ENCODE measurements at places on chromosomes 5 and 9.

DNA sequence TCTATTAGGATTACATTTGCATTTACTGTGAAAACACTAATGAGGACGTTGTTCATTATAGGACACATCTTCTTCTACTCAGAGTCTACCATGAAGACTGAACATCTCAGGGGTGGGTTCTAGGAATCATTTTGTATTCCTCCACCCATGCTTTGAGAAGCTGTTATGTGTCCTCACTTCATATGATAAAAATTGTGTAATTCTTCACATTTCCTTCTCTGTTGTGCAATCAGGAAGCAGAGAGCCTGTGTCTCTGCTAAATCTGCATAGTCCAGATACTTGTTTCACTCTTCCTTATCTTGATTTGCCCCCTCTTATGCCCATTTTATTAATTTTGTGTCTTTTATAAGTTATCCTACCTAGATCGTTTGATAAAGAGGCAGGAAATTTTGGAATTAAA, 97.8 kb upstream of the IQGAP2 start:
- no peak for DNase-seq

- no peak for DNase-seq
Observed at GRCh38 chr5:122319897-122320296, 7.9 kb downstream of the SNCAIP start.

DNA sequence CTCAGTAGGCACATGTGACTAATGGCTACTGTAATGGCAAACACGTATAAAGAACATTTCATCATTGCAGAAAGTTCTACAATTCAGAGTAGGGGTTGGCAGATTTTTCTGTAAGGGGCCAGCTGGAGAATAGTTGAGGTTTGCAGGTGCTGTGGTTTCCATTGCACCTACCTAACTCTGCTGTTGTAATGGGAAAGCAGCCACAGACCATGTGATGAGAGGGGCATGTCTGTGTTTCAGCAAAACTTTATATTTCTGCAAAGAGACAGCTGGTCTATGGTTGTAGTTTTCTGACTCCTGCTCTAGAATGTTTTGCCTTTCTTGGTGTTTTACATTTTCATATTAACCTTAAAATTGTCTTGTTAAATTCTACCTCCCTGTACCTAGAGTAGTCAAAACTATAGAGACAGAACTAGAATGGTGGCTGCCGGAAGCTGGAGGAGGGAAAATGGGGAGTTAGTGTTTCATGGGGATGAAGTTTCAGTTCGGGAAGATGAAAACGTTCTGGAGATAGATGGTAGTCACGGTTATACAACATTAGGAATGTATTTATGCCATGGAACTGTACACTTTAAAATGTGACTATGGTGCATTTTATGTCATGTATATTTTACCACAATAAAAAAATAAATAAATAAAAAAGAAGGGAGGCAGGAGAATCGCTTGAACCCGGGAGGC, 44.3 kb downstream of the NUP214 start:
- DNase-seq: no peak

DNA sequence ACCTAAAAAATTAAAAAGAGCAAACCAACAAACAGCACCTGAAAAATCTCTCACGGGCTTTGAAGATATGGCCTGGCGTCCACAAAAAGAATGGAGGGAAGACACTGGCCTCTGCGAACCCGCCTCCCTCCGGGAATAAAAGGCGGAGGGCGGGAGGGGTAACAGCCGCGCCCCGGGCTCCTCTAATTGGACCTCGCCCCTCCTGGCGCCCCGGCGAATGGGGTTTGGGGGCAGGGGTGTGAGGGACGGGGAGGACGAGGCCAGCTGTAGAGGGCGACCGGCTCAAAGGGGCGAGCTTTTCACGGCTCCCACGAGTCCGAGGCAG, 753 bp downstream of the FANCC start:
- peak; percentile 81 for DNase-seq

DNA sequence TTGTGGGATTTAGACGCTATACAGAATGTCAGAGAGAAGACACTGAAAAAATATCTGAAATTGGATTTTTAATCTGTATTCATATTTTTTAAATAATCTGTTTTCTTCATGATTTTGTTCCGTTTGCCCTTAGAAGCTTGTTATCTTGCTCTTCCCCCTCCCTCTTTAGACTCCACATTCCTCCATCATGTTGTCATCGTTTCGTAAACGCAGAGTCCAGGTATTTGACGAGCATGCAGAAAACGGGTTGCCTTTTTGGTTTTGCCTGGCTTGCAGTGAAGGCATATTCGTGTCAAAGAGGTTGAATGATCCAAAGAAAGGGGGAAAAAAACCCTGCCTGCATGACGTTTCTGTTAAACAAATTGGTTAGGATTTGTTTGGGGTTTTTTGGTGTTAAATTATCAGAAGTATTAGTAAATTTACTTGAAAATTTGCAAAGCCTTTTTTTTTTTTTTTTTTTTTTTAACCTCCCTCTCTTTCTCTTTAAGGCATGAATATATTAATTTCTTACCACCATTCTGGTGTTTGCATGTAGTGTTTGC, 2.9 kb downstream of the SPTAN1 start:
- no peak for DNase-seq

DNA sequence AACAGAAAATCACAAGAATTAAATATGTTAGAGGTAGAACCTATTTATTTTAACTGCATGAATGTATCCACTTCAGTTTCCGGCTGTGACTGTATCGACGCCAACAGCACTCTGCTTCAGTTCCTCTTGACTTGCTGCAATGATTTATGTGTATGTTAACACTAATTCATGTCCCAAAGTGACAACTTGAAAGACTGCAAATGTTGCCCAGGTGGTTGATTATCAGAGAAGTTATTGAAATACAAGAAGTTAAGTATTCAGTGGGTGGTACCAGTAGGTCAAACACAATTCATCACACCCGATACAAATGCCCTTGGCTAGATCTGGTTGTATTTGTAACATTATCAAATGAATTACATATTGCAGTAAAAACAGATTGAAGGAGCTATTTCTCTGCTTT, 622.7 kb upstream of the CDH18 start:
- no peak for DNase-seq

GRCh38 chr9:105173306-105173705, 71.1 kb upstream of the SLC44A1 start:
- no peak for DNase-seq

- DNase-seq: no peak
Observed at GRCh38 chr5:145378226-145378625, 456.9 kb downstream of the PRELID2 start.

GRCh38 chr9:20044686-20045085, 255.8 kb upstream of the SLC24A2 start:
- no peak for DNase-seq

All from GM13976 (cell line).